ENCODE measurements at places on chromosomes 6 and 20.

- DNase-seq, result no peak
Observed at GRCh38 chr6:133978896-133979240, 25.8 kb downstream of the TBPL1 start.

GRCh38 chr20:36975099-36975818, 23.8 kb upstream of the SAMHD1 start:
- DNase-seq, result no peak

- no peak for DNase-seq
Observed at GRCh38 chr6:135306740-135307420, 125.8 kb downstream of the MYB start.

DNA sequence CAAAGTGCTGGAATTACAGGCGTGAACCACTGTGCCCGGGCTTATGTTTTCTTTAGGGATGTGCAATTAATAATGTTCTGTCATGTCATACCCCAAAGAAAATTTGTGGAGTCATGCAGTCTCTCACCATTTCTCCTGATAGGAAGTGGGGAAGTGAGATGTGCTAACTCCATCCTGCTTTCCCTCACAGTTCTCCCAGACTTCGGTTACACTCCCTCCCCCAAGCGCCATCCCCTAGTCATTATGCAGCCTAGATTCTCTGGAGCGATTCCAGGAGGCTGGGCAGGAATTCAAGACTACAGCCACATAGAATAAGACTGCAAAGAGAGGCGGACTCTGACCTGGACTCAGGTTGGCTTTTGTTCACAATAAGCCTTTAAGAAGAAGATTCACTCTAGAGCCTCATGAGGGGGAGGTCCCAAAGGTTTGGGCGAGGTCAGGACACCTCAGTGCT, 271.4 kb downstream of the ALDH8A1 start:
- DNase-seq, result peak; percentile 62

DNA sequence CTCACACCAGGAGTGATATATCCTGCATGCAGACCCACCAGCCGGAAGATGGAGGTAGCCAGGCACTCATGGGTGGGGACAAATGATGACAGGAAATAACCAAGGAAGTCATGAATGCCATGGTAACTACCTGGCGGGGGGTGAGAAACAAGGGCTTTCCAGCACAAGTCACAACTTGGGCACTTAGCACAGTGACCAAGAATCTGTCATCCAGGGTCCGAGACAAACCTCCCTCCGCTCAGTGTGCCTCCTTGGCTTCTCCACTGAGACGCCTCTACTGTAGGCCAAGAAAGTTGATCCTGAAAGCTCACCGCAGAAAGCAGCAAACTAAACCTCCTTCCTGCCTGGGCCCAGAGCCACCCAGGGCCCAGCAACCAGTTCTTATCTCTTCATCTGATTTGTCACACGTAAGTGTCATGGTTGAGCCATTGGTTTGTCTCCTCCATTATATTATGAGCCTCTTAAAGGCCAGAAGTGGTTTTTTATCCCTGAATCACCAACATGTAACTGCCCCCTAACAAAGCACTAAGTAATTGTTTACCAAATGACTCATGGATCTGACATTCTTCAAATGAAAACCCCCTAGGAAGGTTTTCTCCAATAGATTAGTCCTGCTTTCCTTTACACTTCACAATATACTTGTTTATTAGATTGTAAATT, 84.3 kb upstream of the TAB2 start:
- no peak for DNase-seq

GRCh38 chr6:127923135-127923534, 22.3 kb upstream of the THEMIS start:
- DNase-seq, result peak; percentile 11

- no peak for DNase-seq
Observed at GRCh38 chr20:25213566-25214425, 18.3 kb downstream of the ENTPD6 start.

- no peak for DNase-seq
Observed at GRCh38 chr20:15613530-15613929, 959.7 kb downstream of the KIF16B start.

GRCh38 chr20:44516491-44516890, 5.4 kb downstream of the SERINC3 start:
- no peak for DNase-seq

GRCh38 chr6:153563001-153563400, 431.9 kb upstream of the RGS17 start:
- no peak for DNase-seq

DNA sequence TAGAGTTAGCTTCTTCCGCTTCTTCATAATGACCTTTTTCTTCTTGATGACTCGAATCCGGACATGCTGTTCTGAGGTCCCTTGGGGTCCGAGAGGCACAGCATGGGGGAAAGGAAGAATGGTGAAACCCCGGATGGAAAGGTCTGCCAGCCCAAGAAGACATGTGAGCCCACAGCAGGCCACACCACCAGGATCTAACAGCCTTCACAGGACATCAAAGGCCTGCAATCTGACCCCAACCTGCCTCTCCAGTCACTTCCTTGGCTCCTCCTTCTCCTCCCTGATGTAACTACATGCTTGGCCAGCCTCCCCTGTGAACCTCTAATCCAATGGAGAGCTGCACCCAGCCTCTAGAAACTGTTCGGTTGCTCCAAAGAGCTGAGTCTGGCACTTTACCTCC, 1.6 kb downstream of the CPXM1 start:
- peak; percentile 48 for DNase-seq

DNA sequence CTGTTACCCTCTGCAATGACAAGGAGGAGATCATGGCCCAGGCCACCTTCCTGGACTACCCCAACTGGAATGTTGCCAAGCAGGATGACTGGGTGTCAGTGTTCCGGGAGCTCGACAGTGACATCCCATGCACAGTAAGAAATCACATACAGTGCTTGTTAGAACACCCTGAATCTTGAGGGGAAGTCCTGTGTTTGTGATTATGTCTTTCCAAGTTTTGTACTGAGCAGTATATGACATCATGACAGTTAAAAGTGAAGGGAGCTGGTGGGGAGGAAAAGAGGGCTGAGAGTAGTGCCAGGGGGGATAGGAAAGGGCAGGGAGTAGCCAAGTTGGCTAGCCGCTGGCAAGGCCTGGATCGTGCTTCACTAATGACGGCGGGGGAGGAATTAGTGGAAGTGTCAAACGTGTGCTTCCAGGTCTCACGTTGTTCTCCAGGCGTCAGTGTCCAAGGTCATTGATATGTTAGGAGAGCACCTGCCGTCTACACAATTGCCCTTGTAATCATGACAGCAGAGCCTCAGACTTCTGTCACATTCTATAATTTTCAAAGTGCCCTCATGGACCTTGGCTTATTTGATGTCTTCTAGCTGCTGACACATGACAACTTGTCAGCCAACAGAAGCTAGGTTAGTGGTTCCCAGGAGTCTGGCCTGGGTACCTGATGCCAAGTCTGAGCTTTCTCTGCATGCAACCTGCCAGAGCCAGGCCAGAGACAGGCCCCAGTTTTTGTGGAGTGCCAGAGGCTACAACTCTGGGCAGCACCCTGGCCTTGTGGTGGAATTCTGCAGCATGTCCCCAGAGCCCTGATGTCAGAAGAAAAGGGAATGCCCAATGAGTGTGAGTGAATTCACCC, 18.8 kb downstream of the CFAP61 start:
- no peak for DNase-seq

DNA sequence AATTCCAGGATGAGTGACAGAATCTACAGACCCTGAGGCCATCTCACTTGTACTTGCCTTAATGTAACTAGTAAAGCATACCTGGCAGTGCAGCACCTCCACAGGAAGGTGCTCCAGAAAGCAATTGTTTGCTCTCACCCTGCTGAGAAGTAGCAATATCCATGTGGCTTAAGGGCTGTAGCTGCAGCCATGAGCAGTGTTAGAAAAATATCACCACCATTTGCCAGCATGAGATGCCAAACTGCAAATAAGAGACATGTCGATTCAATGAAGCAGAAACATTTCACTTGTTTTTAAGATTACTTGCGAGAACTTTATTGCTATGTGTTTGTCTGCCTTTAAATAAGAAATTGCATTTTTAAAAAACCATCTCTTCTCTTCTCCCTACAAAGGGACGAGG, 151.5 kb downstream of the PRL start:
- DNase-seq, result no peak

GRCh38 chr6:21748343-21749056, 154.9 kb downstream of the SOX4 start:
- peak; percentile 65 for DNase-seq

GRCh38 chr6:83879746-83880145, 20.3 kb downstream of the CYB5R4 start:
- no peak for DNase-seq

GRCh38 chr6:166660157-166660688, 33.2 kb upstream of the RPS6KA2 start:
- DNase-seq, result no peak

DNA sequence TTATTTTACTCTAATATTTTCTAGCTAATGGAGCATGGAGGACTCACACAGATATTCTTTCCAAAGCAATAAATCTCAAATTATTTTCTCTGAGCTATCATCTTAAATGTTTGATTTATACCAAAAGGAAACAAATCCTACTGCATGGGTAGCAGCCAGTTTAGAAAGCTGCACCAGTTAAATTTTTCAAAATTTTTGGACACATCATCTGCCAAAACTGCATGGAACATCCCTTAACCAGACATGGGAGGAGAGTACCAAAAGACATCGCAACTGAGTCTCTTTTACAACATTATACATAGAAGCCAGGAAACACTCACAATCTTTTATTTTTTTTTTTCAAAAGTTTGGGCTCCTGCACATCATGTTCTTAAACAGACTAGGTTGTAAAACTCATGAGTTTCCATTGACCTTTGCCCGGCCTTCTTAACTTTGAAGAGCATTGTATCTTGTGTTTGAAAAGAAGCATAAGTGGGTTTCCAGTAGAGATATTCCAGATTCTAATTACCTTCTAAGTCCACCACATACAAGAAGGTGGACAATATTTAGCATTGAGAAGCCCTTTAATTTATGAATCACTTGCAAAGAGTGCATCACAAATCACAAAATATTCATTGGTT, 87.7 kb upstream of the HMGCLL1 start:
- DNase-seq, result no peak

DNA sequence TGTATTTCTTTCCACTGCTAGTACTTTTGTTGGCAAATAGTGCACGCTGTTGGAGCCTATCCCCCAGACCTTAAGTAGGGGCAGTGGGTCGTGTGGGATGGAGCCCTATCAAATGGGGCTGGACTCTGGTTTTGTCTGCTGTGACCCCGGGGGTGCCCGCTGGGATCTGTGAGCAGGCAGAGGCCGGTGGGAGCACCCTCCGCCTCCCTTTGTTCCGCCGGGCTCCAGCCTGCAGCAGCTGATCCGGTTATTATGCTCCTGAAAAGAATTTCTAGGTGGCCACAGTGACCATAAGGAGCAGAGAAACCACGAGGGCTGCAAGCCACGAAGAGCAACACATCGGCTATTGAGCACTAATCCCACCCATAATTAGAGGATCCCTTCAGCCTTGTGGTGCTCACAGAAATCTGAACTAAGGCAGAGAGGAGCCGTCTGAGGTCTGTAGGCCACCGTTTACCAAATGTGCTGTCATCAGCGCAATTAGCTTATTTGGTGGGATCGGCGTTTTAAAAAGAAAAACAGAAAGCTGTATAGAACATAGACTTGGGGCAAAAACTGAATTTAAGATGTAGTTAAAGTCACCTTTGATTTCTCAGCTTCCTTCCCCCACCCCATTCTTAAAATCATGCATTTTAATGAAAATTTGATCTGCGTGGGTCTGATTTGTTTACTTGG, 598.3 kb upstream of the JAG1 start:
- no peak for DNase-seq

GRCh38 chr6:6810727-6811126, 222.2 kb downstream of the LY86 start:
- DNase-seq, result no peak

GRCh38 chr20:23326774-23327173, 23.8 kb upstream of the NXT1 start:
- DNase-seq, result no peak

GRCh38 chr20:63187338-63188158, 28.4 kb downstream of the YTHDF1 start:
- no peak for DNase-seq

- no peak for DNase-seq
Observed at GRCh38 chr6:3520281-3521230, 63.7 kb upstream of the SLC22A23 start.

GRCh38 chr20:24079661-24080412, 91.3 kb upstream of the GGTLC1 start:
- DNase-seq, result no peak

DNA sequence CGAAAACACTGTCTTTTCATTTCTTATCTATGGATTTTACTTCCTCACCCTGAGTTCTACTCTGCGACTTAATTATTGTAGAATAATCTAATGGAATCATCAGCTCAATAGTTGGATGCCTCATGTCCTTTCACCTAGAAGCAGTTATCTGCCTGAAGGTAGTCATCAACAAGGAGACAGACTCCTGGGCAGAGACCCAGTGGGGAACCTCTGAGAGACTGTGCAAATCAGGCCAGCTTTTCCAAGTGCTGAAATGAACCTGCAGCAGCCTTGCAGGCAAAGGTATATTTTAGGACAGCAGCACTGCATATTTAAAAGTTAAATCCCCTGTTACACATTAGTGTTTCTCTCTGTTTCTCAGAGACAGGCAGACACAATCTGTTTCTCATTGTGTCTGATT, 99.7 kb upstream of the STMND1 start:
- no peak for DNase-seq

All from renal pelvis (tissue), 12 donors.